SJCRH30 (cell line): ENCODE measurements at places on chromosomes 12 and 14.

- no peak for DNase-seq
Measured at GRCh38 chr12:66010787-66011547, 119.6 kb downstream of the LLPH start.

DNA sequence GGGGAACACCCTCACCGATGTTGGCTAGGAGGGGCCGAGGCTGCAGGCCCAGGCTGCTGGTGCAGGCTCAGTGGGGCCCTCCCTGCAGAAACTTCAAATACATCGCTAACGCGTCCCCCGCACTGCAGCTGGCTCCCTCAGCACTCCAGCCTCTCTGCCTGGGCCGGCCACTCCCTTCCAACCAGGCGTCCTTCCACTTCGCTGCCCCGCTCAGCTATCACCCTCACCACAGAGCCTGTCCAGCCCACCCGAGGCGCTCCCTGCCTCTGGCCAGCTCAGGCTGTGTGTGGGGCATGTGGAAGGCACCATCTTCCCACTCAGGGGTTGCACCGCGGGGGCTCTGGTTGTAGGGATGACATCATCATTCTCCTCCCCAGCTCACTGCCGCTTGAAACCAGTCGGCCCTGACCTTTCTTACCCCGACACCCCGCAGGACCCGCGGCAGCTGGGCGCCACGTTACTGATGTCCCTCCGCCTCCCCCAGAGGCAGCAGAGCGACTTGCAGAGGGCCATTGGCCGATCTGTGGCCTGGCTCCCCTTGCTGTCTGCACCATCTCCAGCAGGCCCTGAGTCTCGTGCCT lies 199.9 kb upstream of the RTL1 start:
- DNase-seq: peak; percentile 53

- DNase-seq: no peak
Measured at GRCh38 chr14:29858299-29858698, 69.3 kb downstream of the PRKD1 start.

DNA sequence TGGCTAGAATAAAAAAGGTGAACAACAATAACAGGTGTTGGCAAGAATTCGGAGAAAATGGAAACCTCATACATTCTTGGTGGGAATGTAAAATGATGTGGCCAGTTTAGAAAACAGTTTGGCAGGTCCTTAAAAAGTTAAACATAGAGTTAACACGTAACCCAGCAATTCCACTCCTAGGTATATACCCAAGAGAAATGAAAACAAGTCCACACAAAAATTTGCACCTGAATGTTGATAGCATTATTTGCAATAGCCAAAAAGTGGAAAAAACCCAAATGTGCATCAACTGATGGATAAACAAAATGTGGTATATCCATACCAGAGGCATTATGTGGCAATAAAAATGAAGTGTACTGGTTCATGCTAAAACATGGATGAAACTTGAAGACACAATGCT lies 2.3 kb upstream of the MYO1H start:
- DNase-seq: no peak
